ENCODE measurements at places on chromosomes 2 and 18. TPM values are rescaled to one million over a fixed set of nuclear protein-coding genes. Genes with fewer than 3 reads are reported as not detected.

DNA sequence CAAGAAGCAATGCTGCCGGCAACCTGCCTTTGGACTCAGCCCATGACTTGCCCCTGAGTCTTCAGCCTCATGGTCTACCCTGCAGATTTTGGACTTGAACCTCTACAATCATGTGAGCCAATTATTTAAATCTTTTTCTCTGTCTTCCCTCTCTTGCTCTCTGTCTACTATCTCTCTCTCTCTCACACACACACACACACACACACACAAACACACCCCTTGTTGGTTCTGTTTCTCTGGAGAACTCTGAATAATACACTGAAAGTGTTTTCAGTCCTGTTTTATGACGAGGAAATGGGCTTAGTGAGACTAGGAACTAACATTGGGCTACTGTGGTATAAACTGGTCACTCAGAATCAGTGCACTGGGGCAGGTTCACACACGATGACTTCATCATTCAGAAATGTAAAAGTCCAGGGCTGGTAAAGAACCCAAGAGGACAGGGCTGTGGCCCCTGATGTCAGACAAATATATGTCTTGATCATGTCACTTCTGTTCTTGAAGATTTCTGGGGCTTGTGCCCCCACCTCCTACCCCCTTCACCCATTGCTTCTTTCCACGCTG, 266.1 kb upstream of the SIX2 start:
- no peaks in the 10 kb centered on the region for H3K4me1 ChIP-seq
- H3K27ac ChIP-seq: no peak overlapping the region
- H3K27me3 ChIP-seq: no peaks in the 10 kb centered on the region
- DNase-seq: no peak
- no peak overlapping the region for H3K4me3 ChIP-seq

GRCh38 chr2:104846786-104847585, 6.9 kb upstream of the POU3F3 start:
- H3K4me1 ChIP-seq: no peaks in the 10 kb centered on the region
- no peak overlapping the region for H3K4me3 ChIP-seq
- DNase-seq: no peak
- peaks cover 38% of the 10 kb centered on the region for H3K27me3 ChIP-seq

DNA sequence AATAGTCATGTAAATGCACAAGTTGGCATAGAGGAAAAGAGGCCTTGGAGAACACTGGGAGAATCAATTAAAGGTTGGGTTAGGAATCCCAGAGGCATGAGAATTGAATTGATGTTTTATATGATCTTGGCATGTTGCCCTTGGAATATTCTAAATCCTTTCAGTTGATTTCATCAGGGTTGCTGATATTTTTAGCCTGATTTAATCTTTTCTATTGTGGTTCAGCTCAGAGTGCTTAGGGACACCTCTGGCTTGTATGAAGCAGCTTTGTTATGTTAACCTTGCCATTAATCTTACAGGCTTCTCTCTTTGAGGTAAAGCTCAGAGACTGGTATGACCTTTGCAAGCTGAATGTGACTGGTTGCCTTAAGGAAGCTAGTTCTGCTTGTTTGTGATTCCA, 64.4 kb upstream of the LYPD6B start:
- H3K36me3 ChIP-seq: no peaks in the 10 kb centered on the region
- H3K4me1 ChIP-seq: no peaks in the 10 kb centered on the region
- H3K4me3 ChIP-seq: no peak overlapping the region
- no peak overlapping the region for H3K27ac ChIP-seq
- no peak for DNase-seq

DNA sequence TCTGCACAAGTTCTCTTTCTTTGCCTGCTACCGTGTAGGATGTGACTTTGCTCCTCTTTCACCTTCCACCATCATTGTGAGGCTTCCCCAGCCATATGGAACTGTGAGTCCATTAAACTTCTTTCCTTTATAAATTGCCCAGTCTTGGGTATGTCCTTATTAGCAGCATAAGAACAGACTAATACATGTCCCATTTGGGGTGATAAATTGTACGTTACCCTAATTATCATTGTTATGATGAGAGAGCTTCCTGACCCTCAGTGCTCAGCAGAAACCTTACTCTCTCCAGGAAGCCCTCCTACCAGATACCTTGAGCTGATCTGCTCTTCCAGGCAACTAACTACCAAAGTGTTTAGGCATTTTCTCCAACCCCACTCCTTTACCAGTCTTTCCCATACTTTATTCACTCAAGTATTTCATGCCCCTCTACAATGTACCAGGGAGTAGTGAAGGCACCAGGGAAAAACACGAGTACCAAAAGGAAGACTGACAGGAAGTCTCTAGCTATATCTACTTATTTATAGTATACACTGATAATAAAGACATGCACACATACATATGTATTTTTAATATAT, 196.2 kb downstream of the MYCN start:
- DNase-seq: no peak
- H3K36me3 ChIP-seq: no peaks in the 10 kb centered on the region
- H3K4me1 ChIP-seq: no peaks in the 10 kb centered on the region
- no peak overlapping the region for H3K4me3 ChIP-seq
- H3K27ac ChIP-seq: no peak overlapping the region
- H3K27me3 ChIP-seq: no peaks in the 10 kb centered on the region

DNA sequence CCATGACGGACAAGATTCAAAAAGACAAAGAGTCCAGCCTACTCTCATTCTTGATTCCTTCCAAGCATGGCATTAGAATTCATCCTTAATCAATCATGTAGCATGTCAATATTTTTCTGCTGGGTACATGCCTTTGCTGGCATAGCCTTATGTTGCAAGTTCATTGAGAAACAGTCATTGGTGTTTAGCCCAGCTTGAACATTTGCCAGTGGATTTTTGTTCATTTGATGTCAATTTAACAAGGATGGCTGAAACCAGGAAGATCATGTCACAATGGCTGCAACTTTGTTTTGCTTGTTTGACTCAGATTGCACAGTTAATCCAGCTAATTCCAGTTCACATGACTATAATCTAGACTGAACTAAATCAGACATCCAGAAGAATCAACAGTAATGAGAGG, 1132.2 kb downstream of the LRP1B start:
- no peaks in the 10 kb centered on the region for H3K4me1 ChIP-seq
- H3K36me3 ChIP-seq: no peaks in the 10 kb centered on the region
- no peaks in the 10 kb centered on the region for H3K27me3 ChIP-seq
- no peak for DNase-seq
- no peak overlapping the region for H3K27ac ChIP-seq

- H3K27me3 ChIP-seq: no peaks in the 10 kb centered on the region
- no peak overlapping the region for H3K27ac ChIP-seq
- H3K4me3 ChIP-seq: no peak overlapping the region
These were observed 303.8 kb upstream of the UBE2E3 start for GRCh38 chr2:180676520-180677025.

DNA sequence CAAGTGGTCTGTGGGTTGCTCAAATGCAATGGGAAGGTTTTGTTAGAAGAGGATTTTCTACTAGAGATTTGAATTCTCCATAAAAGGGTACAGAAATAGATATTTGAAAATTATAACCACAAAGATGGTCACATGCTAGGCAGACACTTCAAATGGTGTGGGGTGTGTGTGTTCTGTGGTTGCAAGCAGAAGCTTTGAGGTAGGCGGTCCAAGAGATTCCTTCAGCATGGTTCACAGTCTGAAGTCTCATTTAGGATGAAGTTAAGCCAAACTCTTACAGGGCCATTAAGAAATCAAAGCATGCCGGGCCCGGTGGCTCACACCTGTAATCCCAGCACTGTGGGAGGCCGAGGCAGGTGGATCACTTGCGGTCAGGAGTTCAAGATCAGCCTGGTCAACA, 38.3 kb upstream of the RMDN2 start:
- H3K36me3 ChIP-seq: no peaks in the 10 kb centered on the region
- no peak for DNase-seq
- peaks cover 12% of the 10 kb centered on the region for H3K4me1 ChIP-seq
- no peak overlapping the region for H3K4me3 ChIP-seq
- H3K27me3 ChIP-seq: no peaks in the 10 kb centered on the region
- no peak overlapping the region for H3K27ac ChIP-seq

DNA sequence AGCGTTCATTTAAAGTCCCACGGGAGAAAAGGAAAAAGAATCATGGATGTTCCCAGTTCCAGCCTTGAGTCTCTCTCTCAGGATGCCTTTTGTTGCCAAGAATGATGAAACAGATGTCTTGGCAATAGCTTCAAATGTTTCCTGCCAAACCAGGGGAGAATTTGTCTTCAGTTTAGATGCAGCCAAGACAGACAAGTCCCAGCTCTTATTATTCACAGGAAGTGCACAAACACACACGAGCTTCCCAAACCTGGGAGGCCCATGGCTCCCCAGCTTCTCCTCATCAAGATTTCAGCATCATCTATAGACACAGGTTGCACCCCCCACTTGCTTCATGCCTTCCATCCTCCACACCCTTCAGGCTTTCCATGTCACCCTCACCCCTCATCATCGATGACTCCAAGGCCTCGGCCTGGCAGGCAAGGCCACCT, 45.9 kb downstream of the HS1BP3 start:
- H3K27ac ChIP-seq: no peak overlapping the region
- no peak overlapping the region for H3K4me3 ChIP-seq
- no peaks in the 10 kb centered on the region for H3K27me3 ChIP-seq
- DNase-seq: no peak

DNA sequence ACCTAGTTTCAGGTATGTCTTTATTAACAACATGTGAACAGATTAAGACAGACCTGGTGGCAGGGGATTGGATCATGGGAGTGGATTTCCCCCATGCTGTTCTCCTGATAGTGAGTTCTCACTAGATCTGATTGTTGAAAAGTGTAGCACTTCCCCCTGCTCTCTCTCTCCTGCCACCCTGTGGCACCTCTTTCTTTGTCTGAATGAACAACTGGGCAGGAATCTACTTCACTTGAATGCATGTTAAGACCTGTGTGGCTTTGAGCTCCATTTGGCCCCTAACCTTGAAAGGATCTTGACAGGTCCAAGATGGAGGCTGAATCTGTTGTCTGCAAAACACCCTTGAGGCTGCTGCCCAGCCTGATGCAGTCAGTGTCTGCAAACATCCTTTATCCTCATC, 194.4 kb downstream of the RNF144A start:
- no peak overlapping the region for H3K4me3 ChIP-seq
- H3K4me1 ChIP-seq: no peaks in the 10 kb centered on the region
- DNase-seq: no peak
- no peaks in the 10 kb centered on the region for H3K36me3 ChIP-seq
- H3K27ac ChIP-seq: no peak overlapping the region
- H3K27me3 ChIP-seq: no peaks in the 10 kb centered on the region

DNA sequence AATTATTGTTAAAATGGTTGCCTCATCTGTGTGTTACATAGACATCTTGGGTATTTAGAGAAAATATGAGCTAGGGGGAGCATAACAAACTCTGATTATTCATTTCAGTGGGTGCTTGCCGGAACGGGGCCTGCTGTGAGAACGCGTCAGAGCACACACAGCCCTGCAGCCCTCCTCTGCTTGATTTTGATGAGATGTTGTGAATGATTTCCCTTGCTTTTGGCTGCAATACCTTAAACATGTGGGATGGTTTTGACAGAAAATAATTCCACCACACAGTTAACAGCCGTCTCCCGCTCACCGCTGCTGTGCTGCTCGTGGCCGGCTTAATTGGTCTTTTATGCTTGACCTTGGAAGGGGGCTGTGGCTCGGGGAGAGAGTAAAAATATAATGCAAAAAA, 49.9 kb upstream of the TXNDC2 start:
- no peak for DNase-seq
- H3K36me3 ChIP-seq: no peaks in the 10 kb centered on the region
- no peak overlapping the region for H3K27ac ChIP-seq
- no peak overlapping the region for H3K4me3 ChIP-seq

- no peaks in the 10 kb centered on the region for H3K27me3 ChIP-seq
- H3K4me3 ChIP-seq: no peak overlapping the region
- H3K27ac ChIP-seq: no peak overlapping the region
- no peak for DNase-seq
- H3K36me3 ChIP-seq: no peaks in the 10 kb centered on the region
These were observed 100.1 kb downstream of the MRO start for GRCh38 chr18:50719471-50720324.

DNA sequence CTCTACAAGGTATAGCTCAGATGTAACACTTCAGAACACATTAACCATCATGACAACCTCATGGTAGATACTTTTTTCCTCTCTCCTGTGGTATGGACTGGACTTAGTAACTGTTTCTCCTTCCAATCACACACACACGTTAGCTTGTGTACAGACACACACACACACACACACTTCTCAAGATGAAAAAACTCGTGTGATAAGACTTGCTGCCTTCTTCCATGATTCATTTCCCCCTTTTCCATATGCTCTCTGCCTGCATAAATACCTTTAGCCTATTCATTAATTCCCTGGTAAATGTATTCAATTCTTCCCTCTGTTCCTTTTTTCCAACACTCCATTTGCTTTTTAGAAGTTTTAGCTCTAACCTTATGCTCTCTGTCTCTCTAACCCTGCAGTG, 118.9 kb upstream of the TANK start:
- H3K27me3 ChIP-seq: no peaks in the 10 kb centered on the region
- H3K4me1 ChIP-seq: no peaks in the 10 kb centered on the region
- H3K4me3 ChIP-seq: no peak overlapping the region

DNA sequence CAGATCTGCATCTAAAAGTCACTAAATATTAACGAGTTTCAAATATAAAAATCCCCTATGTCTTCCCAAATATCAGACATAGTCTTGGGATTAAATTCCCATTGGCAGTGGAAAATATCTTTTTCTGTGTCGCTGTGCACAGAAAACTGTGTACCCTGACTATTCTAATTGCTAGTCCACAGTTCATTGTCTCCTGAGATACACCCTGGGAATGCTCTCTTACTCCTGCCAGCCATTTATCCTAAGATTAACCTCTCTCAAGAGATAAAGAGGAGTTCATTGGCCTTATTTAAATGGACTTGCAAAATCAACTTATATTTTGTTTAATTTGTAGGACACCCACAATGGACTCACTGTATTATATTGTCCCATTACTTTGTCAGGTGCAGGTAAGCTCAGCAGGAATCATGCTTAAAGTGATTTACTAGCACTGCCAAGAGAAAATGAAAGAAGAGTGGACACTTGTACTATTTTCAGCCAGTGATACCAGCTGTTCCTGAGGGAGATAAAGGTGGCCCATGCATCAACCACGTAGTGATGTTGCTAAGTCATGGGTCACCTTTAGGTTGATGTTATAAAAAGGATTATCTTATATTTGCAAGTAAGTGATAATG, 553.8 kb downstream of the PIK3C3 start:
- DNase-seq: no peak

GRCh38 chr2:222972420-222972819, 79.6 kb upstream of the KCNE4 start:
- no peak overlapping the region for H3K27ac ChIP-seq
- no peak overlapping the region for H3K4me3 ChIP-seq
- H3K27me3 ChIP-seq: peaks cover 4% of the 10 kb centered on the region
- no peak for DNase-seq
- no peaks in the 10 kb centered on the region for H3K4me1 ChIP-seq

GRCh38 chr2:29405266-29405665, 290.1 kb downstream of the CLIP4 start:
- H3K4me3 ChIP-seq: no peak overlapping the region
- no peaks in the 10 kb centered on the region for H3K27me3 ChIP-seq
- no peaks in the 10 kb centered on the region for H3K36me3 ChIP-seq
- H3K27ac ChIP-seq: no peak overlapping the region
- no peak for DNase-seq

Gene MPV17
- total RNA-seq: 85.9 TPM

Gene IL36A
- not detected for total RNA-seq

Gene IDH1
- 21.5 TPM for total RNA-seq

Gene KCNJ3
- not detected for total RNA-seq

Gene PLGLB1
- total RNA-seq: 3.2 TPM

Gene SMC6
- 25.7 TPM for total RNA-seq
